ENCODE measurements at places on chromosomes 16 and 17.

DNA sequence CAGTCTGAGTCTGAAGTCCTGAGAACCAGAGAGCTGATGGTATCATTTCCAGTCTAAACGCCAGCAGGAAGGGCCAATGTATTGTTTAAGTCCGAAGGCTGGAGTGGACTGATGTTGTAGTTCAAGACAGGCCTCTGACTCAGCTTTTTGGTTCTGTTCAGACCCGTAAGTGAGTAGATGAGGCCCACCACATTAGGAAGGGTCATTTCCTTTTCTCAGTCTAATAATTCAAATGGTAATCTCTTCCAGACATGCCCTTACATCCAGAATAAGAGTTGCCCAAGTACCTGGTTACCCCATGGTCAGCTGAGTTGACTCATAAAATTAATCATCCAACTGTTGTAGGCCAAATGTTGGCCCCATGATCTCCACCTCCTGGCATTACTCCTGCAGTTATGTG lies 442.6 kb upstream of the HSBP1 start:
- no peak for DNase-seq

DNA sequence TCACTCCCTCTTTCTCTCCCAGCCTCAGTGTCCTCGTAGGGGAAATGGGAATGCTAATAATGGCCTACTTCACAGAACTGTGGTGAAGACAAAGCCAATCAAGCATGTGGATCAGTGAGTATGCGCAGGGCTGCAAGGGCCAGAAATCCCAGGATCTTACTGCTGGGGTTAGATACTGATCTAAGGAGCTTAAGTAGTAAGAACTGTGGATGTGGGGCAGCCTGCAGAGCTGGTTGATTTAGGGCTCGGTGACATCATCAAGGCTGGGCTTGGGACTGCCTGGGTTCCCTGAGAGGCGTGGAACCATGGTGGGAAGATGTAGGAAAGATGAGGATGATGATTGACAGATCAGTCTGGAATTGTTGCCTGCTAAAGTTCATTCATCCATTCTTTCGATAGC lies 25.6 kb downstream of the GOSR2 start:
- DNase-seq = no peak

DNA sequence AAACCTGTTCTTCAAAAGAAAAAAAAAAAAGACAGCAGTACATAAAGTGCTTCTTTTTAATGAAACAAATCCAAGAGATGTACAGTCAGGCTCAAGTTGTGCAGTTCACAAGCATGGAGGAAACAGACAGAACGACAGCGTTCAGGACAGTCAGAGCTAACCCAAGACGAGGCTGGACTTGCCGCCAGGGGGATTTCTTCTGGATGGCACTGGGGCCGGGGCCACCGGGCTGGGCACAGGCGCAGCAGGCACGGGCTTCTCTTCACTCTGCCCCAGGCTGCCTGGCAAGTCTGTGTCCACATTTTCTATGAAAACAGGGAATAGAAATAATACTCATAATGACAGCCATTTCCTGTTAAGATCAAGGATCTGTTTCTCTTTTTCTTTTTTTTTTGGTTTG lies 4.4 kb upstream of the NT5C start:
- DNase-seq = no peak

DNA sequence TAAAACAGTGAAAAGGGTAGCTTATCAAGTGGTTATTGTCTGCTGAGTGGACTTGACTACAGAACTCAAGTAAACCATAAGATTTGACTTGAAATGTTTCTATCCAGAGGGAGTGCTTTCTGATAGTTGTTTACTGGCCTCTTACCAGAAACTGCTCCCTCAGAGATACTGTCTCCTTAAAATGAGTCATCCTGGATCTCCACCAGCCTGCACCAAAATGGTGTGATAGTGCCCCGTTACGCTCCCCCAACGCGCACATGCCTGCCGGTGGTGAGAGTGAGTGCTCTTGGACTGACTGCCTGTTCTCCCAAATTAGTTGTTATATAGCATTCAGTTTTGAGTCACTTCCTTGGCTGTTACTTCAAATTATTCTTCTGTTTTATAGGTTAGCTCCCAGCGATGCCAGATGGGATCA lies 22.9 kb downstream of the PRCD start:
- DNase-seq = peak; percentile 73

DNA sequence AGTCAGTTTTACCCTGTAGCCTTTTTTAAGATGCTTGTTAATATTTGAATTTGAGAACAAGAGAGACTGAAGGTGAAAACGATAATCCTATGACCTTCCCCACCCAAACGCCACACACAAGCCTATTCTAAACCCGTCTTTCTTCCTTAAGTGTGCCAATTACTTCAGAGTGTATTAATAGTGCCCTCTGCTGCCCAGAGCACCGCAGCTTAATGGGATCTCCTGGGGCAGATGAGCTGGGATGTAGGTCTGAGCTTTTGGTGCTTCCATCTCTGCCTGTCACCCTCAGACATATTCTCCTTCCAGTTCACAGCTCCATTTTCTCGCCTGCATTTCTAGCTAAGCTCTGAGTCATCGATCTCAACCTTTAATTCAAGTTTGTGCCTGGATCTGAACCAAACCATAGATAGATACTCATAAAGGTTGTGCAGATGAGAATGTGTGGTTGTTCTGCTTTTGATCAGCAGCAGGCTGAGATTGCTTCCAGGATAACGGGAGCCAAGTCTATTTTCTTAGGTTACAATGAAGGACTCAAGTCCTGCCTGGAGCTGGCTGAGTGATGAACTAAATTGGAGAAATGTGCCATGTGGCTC lies 46.4 kb upstream of the CDH13 start:
- DNase-seq = peak; percentile 1

- DNase-seq = peak; percentile 52
Measured at GRCh38 chr16:88566158-88566557, 4.0 kb upstream of the ZC3H18 start.

DNA sequence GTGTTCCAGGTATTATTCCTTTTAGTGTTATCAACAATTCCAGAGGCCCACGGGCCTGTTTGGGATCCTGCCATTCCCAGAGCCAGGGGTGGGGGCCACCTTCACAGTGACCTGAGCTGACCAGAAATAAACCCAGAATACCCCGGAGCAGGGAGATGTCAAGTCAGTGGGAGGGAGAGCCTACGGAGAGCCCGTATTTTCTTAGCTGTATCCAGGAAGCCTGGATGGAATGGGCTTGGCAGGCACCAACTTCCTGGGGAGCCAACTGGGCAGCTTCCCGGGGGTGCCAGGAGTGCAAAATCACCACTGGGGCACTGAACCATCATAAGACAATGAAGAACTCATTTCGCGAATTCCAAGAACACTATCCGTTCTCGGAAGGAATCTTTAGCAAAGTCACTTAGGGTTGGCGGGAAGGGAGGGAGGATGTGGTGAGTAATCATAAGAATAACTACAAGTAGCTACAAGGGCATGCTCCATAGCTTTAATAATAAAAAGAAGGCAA lies 13.2 kb upstream of the MRTFB start:
- no peak for DNase-seq

GRCh38 chr16:80202831-80203413 lies 337.9 kb upstream of the DYNLRB2 start:
- no peak for DNase-seq

GRCh38 chr16:27819881-27820610 lies 243.5 kb downstream of the GSG1L start:
- no peak for DNase-seq

DNA sequence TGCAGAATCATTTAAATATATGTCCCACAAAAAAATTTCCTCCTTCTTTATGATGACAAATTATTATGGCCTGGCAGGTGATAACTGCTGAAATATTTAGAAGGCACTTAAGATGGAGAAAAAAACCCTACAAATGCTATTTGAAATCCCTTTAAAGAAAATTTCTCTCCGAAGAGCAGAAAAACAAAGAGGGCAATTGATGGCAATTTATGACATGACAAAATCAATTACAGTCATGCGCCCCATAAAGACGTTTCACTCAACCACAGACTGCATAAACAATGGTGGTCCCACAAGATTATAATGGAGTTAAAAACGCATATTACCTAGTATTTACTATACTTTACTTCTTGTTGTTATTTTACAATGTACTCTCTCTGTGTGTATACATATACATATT lies 25.2 kb upstream of the KIF2B start:
- DNase-seq = no peak

- peak; percentile 29 for DNase-seq
Measured at GRCh38 chr16:56013962-56014552, 138.9 kb upstream of the CES5A start.

GRCh38 chr17:29124135-29124924 lies 55.9 kb downstream of the MYO18A start:
- peak; percentile 87 for DNase-seq

DNA sequence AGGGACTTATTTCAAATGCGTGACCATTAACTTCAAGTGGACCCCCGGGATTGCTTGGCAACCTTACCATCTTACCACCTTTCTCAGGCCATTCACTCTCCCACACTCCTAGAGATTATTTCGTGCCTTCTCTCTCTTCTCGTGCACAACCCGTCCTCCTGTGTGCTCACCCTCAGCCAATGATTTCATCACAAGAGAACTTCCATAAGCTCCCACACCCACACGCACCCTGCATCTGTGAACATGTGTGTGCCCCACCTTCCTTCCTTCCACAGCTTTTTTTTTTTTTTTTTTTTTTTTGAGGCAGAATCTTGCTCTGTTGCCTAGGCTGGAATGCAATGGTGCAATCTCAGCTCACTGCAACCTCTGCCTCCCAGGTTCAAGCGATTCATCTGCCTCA lies 27.4 kb upstream of the CDH3 start:
- no peak for DNase-seq

GRCh38 chr16:85157813-85158742 lies 45.8 kb upstream of the CIBAR2 start:
- no peak for DNase-seq

GRCh38 chr16:58057121-58057520 lies 31.6 kb downstream of the MMP15 start:
- DNase-seq = no peak

GRCh38 chr16:83914091-83914710 lies 15.3 kb downstream of the MLYCD start:
- no peak for DNase-seq

GRCh38 chr17:37179893-37180292 lies 195.9 kb upstream of the C17orf78 start:
- peak; percentile 65 for DNase-seq

DNA sequence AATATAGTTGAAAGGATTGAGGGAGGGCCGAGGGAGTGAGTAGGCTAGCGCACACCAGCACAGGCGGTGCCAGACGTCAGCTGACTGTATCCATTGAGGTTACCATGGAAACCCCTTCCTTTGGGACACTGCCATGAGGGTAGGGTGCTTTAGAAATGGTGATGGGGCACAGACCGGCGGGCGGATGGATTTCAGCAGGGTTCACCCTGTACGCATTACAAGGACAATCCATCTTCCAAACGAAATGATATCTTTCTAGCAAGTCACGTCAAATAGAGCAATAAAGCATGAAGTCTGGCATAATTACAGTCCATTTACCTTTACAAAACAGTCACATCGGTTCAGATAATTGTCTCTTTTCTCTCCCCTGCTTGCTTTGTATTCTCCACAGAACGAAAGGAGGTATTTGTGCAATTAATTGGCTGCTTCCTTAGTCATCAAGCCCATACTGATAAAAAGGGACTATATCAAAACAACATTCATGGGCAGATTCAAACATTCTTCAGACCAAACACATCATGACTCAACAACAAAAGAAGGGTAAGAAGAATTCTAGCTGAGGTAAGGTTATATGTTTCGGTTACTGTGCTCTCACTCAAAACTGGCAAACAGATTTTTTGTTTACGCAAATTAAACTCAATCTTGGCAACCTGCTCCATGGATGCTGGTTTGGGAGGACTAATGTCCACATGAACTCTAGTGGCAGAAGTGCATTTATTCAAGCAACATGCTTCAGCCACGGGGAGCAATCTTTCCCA lies 140.6 kb downstream of the CDK5R1 start:
- DNase-seq = no peak

DNA sequence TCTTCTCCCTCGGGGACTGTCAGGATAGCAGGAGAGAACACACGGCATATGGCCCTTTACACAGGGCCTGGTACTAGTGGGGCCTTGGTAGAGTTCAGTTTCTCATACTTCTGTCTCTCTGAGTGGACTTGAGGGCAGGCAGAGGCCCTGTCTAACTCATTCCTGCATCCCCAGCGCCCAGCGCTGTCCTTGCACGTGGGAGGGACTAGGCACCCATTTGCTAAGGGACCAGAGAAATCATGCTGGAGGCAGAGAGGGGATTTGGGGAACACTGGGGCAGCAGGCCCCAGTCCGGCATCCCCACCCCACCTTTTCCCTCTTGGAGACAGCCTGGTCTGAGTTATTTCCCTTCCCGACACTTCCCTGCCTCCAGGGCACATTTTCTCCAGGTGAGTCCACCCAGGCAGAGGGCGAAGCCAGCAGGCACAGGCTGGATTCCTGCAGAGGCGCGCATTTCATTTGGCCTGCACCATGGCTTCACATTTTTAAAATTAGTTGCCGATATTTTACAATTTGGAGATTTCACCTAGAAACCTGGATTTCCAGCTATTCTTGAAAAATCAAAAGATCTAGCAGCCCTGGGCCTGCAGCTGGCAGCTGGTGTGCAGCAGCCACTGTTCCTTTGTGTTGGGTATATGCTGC lies 9.7 kb upstream of the NKD1 start:
- DNase-seq = no peak

- peak; percentile 23 for DNase-seq
Measured at GRCh38 chr16:11550791-11551498, 35.8 kb downstream of the LITAF start.

DNA sequence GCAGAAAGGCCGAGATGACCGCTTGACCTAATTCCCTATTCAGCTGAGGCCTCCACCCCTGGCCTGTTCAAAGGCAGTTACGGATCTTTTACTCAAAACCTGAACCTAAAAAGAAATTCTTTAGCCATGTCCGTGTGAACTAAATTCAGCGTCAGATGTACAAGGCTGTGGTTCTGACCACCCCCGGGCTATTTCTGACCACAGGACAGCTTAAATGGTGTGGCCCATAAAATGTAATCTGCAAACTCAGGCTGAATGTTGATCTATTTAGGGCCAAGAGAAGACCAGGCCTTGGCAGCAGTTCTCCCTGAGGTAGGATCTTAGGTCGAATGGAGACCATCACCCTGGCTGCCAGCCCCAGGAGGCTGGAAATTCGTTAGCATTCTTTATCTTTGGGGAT lies 485.5 kb downstream of the WWOX start:
- DNase-seq = no peak

GRCh38 chr17:17998934-17999333 lies 26.3 kb downstream of the DRC3 start:
- no peak for DNase-seq

GRCh38 chr16:23317266-23317661 lies 15.2 kb downstream of the SCNN1B start:
- DNase-seq = no peak

GRCh38 chr17:46776298-46777005 lies 42.0 kb downstream of the WNT3 start:
- DNase-seq = no peak

DNA sequence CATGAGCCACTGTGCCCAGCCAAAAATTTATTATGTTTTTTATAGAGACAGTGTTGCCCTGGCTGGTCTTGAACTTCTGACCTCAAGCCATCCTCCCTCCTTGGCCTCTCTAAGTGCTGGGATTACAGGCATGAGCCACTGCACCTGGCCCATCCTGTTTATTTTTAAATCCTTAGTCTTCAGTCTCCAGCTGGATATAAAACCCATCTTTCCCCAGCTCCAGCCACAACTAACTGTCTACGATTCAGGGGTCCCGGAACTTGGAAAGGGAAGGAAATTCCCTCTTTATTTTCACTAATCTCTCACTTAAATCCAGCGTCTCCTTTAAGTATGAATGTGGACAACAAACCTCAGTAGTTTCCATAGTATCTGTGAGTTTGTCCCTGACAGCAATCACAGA lies 62.2 kb downstream of the IQCK start:
- no peak for DNase-seq

Data from adipocyte (in vitro differentiated cells).